NCI-H510A treated with DMSO at 0.1 percent for 48 hours (cell line): ENCODE measurements at places on chromosomes 1 and 21.

DNA sequence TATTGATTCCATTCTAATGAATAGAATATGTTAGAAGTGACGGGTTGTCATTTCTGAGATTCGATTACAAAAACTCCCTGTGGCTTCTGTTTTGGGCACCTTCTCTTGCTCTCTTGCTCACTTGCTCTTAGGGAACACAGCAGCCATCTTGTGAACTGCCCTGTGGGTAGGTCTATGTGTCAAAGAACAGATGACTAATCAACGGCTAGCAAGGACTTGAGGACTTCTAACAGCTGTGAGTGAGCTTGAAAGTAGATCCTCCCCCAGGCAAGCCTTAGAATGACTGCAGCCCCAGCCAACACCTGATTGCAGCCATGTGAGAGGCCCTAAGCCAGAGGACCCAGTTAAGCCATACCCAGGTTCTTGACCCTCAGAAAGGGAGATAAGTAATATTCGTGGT is 49.3 kb downstream of the AZIN2 start:
- DNase-seq = no peak

DNA sequence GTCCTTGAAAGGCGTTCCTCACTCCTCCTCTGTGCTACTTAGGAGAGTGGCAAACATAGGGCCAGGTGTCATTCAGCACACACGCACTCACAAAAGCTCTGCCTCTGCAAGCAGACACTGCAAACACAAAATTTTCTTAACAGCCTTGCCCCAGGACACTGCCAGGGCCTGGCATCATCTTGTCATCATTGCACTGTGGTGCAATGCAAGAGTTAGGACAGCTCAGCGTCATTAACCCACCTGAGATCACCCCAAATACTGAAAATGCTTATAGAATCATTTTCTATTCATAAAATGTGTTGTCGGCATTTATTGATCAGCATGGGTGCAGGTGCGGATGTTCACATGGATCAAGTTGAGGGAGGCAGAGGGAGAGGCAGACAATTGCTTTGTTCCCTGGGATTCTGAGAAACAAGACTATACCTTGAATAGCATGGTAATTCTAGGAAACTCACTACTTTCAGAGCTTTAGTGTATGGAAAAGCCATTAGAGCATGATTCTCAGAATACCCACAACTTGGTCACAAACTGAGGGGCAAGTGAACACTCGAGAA is 3.0 kb downstream of the ADAM30 start:
- no peak for DNase-seq

GRCh38 chr1:191866155-191866554 is 292.1 kb upstream of the RGS18 start:
- DNase-seq = no peak

DNA sequence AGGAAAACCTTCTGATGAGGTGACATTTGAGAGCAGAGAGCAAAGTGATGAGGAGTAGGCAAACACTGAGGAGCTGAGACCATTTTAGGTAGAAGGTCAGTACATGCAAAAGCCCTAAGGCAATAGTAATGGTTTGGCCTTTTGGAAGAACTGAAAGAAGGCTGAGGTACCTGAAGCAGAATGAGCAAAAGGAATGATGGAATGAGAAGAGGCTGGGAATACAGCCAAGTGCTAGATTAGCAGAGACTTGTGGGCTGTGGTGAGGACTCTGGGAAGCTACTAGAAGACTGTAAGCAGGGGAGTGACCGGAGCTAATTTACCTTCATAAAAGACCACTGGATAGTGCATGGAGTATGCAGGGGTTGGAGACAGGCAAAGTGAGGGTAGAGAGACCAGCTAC is 77.9 kb downstream of the GFI1 start:
- no peak for DNase-seq

DNA sequence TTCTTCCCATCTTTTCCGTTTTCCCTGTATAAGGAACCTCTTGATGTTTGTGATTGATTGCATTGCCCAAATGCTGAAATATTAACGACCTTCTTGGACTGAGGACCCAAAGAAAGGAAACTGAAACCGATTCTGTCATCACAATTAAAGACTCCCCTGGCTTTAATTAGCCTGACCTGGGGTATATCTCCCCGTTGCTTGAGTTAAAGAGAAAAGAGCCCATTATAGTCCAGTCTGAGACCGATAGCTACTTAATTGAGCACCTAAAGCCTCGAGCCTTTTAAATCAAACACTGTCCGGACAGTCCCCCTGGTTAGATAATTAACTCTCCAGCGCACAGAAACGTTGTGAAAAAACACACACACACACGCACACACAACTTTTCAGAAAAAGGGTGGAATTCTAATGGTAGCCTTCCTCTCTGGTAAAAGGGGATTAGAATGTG is 8.0 kb downstream of the LMO4 start:
- no peak for DNase-seq

DNA sequence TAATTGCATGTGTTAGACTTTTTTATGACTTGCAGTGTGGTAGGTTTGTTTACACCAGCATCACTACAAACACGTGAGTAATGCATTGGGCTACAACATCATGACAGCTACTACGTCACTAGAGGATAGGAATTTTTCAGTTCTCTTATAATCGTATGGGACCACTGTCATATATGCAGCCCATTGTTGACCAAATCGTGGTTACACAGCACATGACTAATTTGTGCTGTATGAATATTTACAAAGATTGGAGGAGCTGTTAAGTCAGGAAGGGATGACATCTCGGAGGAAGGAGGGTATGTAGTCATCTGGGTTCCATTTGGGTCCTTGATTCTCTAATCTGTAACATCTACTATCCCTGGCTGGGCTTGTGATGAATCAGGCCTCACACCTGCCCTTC is 270.9 kb downstream of the TNR start:
- no peak for DNase-seq

- no peak for DNase-seq
Measured at GRCh38 chr1:111497592-111497991, 5.8 kb downstream of the ADORA3 start.

DNA sequence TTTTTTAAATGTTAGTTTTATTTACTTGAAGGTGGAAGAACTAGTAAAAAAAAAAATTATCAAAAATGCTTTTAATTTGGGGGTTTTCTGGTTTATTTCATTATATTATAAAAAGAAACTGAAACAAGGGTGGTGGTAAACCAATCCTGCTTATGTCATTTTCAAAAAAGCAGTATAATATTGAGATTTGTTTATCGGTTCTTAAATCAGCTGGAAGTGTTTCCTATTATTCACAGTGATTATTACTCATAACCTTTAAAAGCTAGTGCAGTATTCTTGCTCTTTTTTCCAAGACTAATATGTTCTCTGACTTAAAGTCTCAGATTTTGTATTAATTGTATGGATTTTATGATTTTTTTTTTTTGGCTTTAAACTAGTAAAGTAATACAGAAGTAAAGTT is 5.4 kb upstream of the LRRC40 start:
- DNase-seq = no peak

DNA sequence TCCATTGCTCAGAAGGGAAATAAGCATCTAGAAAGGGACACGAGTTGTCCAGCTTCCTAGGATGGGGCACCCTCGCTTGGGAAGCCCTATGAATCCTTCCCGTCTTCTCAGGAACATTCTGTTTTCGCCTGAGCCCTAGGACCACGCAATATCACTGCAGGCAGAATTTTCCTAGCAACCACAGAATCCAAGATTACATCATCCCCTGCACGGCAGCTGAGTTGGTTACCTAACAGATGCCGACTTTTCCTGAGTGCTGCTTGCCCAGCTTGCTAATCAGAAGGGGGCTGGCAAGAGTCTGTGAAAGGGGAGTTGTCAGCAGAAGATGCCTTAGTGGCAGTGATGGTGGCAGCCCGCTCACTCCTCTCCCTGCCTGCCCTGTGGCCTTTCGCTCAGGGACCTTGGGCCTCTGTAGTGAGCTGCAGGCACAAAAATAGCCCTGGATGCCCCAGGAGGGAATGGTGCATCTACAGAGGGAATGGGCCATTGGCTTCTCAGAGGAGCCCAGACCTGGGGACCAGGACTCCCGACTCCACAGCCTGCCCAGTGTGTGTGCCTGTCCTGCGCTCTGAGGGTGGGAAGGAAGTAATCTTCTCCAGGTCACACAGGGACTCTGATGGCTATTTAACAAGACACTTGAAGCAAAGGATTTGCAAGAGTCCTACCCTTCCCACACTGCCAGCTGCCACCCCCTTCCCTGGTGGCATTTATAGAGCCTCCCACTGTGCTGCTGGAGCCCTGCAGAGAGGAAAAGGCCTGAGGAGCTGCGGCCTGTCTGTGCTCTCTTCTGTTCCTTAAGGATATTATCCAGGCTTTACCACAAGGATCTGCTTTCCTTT is 28.9 kb upstream of the CLSTN1 start:
- DNase-seq = peak; percentile 77

GRCh38 chr1:80987824-80988223 is 812.9 kb upstream of the ADGRL2 start:
- no peak for DNase-seq

- no peak for DNase-seq
Measured at GRCh38 chr1:218878369-218878768, 295.3 kb upstream of the LYPLAL1 start.

GRCh38 chr1:6464915-6465314 is 1.1 kb downstream of the TNFRSF25 start:
- no peak for DNase-seq

- no peak for DNase-seq
Measured at GRCh38 chr1:72140222-72140621, 142.1 kb downstream of the NEGR1 start.

GRCh38 chr1:230907472-230908205 is 39.3 kb upstream of the C1orf198 start:
- DNase-seq = no peak

GRCh38 chr1:10484521-10484920 is 9.8 kb downstream of the PEX14 start:
- no peak for DNase-seq

DNA sequence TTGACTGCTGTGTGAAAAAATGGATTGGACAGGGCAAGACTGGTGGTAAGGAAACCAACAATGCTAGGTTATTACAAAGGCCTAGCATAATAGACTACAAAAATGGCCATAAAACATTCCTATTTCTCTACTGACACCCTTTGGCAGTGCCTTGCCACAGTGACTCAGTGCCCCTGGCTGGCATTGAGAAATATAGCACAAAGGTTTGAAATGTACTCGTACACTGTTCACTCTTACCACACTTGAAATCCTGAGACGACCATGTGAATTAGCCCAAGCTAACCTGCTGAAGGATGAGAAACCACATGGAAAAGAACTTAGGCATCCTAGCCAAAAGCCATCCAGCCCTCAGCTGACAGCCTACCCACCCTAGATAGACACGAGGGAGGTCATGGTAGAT is 149.8 kb upstream of the PALMD start:
- DNase-seq = no peak

DNA sequence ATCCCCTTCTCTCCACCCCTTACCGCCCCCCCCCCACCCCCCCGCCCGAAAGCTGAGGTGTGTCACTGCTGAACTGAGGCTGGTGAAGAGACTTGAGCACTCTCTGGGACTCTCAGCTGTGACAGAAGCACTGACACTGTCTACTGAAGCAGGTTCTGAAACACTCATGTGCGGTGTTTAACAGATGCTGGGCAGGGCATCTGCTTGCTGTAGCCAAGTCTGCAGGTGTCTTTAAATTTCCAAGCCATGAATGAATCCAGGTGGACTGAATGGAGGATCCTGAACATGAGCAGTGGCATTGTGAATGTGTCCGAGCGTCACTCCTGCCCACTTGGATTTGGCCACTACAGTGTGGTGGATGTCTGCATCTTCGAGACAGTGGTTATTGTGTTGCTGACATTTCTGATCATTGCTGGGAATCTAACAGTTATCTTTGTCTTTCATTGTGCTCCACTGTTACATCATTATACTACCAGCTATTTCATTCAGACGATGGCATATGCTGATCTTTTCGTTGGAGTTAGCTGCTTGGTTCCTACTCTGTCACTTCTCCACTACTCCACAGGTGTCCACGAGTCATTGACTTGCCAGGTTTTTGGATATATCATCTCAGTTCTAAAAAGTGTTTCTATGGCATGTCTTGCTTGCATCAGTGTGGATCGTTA is at the start of gene GPR52:
Gene GPR52 (plus strand): TSS at position 99 of the 665 bp plus-strand sequence. CDS start 148 bp downstream, at position 247.
- no peak for DNase-seq

- no peak for DNase-seq
Measured at GRCh38 chr1:222098404-222098803, 356.5 kb upstream of the DUSP10 start.

DNA sequence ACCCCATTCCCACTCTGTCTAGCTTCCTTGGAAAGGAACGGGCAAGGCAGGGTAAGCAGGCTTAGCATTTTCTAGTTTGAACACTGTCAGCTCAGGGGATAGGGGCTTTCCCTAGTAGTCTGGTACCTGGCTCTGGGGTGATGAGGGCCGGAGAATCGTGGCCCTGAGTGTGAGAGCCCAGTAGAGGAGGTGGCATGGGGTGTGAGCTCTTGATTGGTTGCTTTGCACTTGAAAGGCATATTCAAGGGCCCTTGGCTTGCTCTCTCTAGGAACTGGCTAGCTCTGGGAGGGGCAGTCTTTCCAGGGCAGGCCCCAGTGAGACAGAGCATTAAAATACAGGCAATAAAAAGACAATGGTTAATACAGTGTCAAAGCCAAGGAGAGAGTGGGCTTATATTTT is 10.8 kb upstream of the EXTL1 start:
- DNase-seq = peak; percentile 89

DNA sequence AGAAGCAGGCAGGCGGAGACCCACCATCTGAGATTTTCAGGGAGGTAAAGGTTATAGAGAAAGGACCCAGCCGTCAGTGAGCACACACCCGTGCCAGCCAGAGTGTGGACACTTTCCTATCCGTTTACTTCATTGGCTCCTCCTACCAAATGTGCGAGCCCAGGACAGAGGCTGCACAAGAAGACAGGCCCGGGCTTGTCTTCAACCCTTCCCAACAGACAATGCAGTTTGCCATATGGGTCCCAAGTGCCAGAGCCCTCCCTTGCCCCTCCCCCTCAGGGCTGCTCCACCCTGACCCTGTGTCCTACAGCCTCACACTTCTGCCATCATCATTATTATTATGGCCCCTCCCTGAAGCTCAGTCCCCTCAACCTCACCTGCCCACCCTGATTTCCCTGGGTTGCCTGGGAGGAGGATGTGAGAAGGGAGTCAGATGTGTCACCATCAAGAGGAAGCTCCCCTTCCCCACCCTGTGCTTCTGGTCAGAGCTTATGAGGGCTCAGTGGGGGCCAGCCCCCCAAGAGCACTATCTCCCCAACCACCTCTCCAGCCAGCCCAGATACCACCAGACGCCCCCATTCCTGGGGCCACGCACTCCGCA is 9.4 kb downstream of the LAPTM5 start:
- peak; percentile 48 for DNase-seq

- no peak for DNase-seq
Measured at GRCh38 chr1:116553386-116554115, 17.3 kb downstream of the CD58 start.

DNA sequence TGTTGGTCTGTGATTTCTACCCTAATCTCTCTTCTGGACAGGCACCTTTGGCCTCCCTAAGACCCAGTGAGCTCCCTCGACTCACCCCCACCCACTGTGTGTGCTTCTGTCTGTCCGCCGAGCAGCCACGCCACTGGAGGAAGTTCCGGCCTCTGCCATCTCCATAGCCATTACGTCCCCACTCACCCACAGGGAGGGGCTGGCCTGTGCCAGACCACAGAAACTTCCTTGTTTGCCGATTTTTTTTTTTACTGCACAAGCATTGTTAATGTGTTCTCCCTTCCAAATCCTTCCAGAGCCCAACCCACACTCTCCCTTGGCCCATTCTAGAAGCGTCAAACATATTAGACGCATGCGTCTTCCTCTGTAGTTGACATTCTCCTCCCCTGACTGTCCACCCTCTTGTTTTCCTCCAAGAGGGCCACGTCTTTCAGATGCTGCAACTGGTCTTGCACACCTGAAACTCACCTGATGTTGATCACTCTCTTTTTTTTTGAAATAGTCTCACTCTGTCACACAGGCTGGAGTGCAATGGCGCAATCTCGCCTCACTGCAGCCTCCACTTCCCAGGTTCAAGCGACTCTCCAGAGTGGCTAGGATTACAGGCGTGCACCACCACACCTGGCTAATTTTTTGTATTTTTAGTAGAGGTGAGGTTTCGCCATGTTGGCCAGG is 72.3 kb downstream of the EVA1C start:
- no peak for DNase-seq
